ENCODE measurements at places on chromosomes 7 and 10.

- DNase-seq = no peak
Measured at GRCh38 chr7:2759736-2760097, 71.7 kb downstream of the AMZ1 start.

DNA sequence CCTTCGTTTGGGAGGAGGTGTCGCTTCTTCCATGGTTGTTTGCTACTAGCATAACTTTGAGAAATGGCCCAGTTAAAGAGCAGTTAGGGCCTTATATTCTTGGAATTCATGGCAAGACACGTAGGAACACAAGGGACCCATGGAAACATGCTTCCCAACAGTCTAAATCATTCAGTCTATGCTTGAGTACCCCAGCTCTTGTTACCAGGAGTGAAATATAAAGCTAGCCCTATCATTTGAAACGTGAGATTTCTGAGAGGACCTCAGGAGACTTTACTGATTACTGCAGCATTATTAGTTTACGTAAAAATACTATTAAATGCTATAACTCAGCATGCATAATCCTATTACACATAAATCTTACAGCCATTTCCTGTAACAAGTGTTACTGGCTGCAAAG lies 328.6 kb upstream of the CDC14C start:
- no peak for DNase-seq

DNA sequence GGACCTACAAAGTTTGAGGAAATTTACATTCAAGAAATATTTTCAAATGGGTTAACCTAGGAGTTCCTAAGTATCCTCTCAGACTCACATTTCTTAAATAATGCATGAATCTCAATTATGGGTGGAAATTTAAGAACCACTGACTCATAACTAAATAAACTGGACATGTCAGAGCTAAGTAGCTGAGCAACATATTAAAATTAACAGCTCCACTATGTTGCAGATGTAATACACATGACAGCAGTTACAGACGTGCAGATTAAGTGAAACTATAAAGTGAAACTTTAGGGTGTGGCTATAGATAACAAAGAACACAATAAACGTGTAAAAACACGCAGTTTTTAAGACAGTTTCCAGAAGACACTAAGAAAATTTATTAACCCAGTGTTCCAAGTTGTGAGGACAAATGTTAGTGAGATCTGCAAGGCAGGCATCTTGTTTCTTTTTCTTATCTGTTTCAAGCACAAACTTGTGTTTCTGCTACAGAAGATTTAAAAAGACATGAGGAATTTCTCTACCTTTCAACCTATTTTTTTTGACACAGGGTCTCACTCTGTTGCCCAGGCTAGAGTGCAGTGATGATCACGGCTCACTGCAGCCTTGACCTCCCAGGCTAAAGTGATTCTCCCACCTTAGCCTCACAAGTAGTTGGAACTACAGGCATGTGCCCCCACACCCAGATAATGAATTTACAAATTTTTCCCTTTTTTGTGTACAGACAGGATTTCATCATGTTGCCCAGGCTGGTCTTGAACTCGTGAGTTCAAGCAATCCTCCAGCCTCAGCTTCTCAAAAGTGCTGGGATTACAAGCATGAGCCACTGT lies 25.3 kb downstream of the DNMBP start:
- DNase-seq = no peak

DNA sequence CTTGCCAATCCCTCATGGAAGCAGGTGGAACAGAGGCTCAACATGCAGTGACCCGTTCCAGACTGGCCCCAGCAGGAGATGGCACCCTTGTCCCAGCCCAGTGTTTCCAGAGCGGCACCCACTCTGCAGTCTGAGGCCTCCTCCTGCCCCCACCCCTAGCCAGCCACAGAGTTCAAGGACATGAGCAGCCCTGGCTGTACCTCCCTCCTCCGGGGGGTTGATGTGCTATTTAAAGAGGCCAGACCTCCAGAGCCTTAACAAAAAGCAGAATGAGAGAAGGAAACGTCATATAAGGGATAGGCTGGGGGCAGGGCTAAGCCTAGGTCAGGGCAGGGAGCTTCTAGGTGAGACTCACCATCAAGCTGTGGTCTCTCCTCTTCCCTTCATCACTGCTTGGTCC lies 115.7 kb upstream of the NANOS1 start:
- no peak for DNase-seq

DNA sequence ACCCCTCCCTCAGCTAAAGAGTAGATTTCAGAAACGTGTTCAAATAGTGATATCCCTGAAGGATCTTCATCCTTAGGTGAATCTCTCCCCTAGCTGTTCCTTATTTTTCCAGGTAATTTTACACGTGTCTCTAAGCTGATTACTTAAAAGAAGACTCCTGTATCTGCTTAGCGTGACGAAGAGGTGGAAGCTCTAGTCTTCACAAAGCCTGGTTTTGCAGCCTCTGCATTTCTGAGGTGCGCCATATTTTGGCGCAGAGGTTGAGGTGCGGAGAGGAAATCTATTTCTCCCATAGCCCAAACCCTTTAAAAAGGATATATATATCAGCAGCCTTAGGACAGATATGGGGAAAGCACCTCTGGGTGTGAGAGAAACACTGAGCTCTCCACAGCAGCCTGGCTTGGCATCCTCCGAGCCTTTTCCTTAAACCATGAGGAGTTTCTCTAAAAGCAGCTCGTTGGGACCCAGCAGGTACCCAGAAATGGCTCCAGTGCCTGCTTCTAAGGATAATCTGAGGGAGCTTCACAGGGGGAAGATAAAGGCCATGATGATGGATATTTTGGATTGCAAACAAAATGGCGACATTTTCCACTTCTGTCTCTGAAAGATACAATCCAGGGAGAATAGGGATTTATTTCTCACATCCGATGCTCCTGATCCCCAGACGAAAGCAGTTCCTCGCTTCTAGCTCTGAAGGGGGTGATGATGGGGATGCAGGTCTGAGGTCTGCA lies 3.0 kb upstream of the HOXA2 start:
- no peak for DNase-seq

DNA sequence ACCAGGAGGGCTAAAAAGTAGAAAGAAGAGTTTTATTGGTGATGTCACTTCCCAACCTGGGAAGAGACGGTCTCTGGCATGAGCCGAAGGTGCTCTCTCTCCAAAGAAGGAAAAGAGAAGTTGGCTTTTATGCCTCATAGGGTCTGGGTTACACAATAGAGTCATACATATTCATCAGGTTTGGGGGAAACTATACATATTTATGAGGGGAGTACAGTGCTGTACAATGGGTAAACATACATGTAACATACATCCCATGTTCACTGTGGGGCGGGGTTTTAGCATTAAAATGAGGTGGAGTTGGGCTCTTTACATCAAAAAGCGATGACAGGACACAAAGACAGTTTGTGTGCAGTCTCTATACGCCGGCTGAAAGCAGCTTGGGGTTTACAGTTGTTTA lies 701.7 kb downstream of the TYW1 start:
- no peak for DNase-seq

- no peak for DNase-seq
Measured at GRCh38 chr7:51551070-51551469, 234.5 kb upstream of the COBL start.

DNA sequence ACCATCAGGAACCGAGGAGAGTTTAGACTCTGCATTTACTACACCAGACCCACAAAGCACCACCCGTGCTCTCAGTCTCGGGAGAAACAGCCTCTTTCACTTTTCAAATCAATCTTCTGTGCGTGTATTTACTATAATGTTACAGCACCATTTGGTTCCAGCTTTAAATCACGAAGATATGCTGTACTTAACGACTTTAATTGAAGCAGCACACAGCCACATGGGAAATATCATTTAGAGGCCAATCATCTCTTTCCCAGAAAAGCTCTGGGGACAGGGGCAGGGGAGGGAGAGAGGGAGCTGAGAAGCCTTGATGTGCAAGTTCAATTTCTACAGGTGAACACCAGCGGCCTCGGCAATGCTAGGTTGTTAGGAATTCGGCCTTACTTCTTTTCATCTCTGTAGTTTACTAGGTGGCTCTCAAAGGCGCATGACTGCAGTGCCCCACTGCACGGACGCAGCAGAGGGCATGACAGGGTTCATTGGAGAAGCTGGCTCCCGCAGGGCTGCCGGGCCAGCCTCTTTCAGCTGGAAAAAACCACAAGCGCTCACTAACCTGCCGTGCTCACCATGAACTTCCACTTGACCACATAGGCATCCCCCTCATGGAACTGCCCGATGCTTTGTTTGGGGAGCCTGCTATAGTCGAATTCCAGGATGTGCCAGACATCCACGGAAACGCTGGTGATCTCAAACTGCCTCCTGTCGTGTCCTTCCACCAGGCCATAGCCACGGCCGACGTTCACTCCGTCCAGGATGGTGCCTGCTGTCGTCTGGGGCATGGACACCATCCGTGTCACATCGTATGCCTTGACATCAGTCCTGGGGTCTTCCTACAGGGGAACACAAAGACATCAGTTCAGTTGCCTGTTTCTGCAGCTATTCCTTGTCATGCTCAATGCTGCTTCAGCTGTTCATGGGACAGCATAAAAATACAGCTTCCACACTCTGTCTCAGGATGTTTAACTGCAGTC lies 154.5 kb downstream of the SVIL start:
- DNase-seq = no peak

GRCh38 chr10:113846036-113846435 lies 7.8 kb downstream of the DCLRE1A start:
- no peak for DNase-seq

DNA sequence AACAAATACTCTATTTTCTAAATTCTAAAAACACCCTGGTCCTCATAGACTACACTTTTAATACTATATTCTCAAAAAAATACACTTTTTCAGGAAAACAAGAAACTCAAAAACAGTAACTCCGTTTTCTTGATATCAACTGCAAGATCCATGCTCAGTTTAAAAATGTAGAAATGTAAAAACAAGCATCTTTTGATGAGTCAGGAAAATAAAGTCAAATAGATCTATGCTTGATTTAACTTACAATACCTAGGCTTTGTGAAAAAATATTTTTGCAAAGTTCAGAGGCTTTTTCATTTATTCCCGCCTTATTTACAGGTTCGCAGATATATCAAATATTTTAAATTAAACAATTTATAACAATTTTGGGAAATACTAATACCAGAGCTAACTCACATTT lies 33.6 kb downstream of the POT1 start:
- DNase-seq = no peak

DNA sequence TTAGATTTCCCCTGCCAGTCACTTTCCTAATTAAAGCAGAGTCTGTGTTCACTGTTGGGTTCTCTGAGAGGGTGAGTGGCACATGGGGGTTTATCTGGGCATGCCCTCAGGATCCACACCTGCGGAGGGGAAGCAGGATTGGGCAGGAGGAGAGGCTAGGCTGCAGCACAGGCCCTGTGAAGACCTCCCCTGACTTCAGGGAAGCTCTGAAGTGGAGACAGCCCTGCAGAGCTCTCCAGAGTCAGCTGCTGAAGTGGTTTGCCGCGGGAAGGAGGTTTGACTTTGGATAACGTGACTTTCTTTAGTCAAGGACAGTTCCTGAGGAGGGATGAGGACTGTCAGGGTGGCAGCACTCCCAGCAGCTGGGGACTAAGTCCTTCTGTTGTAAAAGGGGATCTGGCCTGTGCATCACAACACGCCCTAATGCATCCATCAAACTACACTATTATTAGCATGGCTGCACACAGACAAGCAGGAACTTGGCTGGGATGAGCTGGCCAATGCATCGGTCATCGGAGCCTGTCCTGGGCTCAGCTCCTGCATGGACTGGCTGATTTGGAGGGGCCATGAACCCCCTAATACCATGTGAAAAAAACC lies 50.9 kb upstream of the LEP start:
- DNase-seq = no peak

DNA sequence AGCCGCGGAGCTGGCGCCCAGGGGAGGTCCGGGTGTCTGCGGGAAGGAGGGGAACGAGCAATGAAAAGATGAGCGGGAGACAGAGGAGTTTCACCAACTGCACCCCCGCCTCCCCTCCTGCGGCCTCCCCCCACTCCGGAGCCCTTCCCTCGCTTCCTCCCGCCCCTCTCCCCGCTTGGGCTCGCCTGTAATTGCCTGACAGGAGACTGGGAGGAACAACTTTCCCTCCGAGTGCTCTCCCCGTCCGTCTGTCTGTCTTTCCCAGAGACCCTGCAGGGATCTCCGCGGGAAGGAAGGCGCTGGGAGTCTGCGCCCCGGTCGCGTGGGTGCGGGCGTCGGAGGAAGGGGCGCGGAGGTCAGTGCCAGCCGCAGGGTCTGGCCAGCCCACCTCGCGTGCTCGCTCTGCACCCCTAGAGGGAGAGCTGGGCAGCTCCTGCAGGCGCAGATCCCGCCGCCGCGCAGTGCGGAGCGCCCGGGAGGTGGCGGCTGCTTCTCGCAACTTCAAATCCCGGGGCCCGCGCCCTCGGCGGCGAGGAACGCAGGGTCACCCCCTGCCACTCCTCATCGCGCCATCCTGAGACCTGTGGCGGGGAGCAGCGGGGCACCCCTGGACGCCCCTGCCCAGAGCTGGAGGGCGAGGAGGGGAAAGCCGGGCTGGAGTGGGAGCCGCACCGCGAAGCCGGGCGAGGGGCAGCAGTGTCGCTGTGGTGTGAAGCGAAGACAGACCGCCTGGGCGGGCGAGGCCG lies 511 bp upstream of the NRP1 start:
- no peak for DNase-seq

DNA sequence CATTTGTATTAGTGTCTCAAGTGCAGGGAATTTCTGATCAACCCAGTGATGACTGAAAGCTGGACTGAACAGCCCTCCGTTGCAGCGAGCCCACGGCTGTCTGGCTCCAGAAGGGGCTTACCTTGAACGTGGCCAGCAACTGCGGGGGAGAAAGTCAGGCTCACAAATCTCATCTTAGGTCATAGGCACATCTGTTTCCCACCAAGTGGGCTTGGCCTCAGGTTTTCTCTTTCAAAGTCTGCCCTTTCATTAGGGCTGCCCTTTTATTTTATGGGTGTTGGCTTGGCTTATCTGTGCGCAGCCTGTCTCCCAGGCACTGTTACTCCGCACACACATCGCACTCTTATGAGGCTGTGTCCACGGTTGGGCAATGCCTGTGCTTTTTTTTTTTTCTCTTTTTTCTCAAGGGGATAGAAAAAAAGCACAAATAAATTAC lies 178.0 kb downstream of the JCAD start:
- no peak for DNase-seq

DNA sequence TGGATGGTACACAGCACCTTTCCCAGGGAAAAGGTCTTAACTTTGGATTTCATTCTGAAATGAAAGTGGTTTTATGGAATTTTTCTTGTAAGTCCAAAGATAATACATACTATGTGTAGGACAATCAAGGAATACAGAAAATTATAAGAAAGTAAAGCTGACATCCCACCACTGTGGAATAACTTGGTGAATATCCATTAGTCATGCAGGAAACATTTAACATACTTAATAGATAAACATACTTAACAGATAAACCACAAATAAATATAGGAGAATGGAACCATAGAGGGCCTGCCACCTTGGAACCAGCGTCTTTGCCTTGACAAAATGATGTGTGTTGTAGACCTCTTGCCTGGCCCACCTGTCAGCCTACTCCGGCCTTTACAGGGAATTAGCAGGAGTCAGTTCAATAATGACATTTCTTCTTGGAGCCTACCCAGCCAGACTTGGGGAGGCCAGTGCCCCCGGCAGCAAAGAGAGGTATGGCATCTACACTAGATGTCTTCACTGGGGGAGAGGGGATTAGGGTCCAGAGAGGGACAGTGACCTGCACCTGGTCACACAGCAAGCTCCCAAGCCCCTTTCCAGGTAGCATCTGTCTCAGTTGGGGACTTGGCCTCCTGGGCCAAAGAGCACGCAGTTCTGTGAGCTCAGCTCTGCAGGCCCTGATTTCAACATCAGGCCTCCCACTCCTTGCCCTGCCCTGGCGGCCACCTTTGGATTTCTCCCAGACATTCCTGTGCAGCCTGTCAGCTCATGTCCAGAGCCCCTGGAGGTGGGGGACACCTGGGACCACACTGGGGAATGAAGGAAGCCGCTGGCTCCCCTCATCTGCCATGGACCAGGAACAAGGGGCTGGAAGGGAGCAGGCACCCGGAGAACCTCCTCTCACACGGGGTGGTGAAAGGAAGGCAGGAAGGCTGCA lies 112.6 kb upstream of the PPIF start:
- no peak for DNase-seq

Measured in T-cell (primary cell).